ENCODE measurements at places on chromosomes 5 and 9.

GRCh38 chr9:131419026-131419614 is 25.2 kb downstream of the PRRC2B start:
- DNase-seq = no peak

DNA sequence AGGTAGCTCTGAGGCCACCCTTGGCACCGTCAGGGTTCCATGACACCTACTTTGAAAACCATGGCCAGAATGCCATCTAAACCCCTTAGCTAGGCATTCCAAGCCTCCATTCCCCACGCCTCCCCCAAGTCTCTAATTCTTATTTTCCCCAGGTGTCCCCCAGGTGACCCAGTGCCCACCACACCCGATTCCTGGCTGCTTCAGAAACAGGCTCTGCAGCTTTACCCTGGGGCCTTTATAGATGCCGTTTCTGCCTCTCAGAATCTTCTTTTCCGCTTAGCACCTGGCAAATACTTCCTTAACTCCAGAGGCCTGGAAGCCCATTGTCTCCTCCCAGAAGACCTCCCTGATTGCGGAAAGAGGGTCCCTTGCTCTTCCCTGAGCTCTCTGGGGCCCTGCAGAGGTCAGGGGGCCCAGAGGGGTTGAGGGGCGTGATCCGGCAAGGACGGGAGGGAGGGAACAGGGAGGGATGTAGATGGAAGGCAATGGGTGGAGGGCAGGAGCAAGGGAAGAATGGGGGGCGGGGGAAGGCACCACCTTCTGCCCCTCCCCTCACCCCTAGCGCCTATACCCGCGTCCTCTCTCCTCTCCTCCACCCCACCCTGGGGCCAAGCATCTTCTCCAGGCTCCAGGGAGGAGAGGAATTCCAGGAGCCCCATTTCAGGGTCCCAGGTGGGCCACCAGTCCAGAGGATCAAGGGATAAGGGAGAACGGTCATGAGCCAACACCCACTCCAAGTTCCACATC is 12.0 kb upstream of the WDR38 start:
- no peak for DNase-seq

DNA sequence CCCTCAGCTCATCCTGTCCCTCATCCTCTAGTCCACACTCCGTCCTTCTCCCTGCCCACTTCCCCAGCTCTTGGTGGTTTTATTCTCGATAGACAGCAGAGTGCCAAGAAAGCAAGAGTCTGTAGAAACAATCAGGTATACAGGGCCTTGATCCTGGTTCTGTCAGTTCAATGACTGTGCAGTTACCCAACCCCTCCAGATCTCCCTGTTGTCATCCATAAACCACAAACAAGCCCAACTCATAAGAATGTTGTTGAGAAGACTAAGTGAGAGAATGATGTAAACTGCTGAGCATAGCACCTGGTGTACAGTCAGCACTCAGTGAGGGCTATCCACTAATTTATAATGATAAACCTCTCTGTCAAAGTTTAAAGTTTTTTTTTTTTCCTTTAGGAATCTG is 31.3 kb downstream of the ISL1 start:
- DNase-seq = no peak

DNA sequence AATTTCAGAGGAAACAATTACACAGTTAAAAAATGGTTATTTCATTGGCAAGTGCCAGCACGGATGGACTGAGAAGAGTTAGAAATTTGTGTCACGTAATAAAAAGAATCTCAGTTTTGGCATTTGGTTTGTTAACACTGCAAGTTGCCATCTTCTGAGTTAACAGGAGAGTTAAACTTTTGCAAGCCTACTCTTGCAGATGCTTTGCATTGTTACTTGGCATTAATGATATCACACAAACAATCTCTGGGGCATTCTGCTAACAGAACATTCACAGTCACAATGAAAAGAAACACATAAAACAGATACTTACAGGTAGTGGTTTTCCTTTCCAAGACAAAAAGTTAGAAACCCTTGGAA is 647 bp downstream of the FREM1 start:
- no peak for DNase-seq

GRCh38 chr5:39716532-39717028 is 291.8 kb upstream of the DAB2 start:
- DNase-seq = peak; percentile 73

GRCh38 chr5:149002761-149003689 is 59.8 kb downstream of the SH3TC2 start:
- peak; percentile 57 for DNase-seq

DNA sequence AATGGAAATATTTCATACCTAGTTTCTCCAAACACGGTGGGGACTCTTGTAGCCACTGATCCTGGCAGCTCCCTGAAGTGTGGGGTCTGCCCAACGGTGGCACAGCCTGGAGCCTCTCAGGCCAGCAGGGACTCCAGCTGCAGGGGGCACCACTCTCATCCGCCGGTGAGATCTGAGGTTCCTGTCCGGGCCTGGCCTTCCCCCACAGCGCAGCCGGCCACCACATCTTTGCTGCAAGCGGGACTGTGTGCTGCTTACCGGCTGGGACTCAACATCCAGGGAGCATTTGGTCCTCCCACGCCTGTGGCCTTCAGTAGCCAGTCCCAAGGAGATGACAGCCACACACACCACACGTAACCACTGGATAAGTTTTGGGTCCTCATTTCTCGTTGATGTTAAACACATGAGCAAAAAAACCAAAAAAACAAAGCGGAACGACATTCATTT is 7.7 kb upstream of the NKX2-5 start:
- no peak for DNase-seq

GRCh38 chr5:81638471-81638870 is 112.4 kb downstream of the SSBP2 start:
- no peak for DNase-seq

DNA sequence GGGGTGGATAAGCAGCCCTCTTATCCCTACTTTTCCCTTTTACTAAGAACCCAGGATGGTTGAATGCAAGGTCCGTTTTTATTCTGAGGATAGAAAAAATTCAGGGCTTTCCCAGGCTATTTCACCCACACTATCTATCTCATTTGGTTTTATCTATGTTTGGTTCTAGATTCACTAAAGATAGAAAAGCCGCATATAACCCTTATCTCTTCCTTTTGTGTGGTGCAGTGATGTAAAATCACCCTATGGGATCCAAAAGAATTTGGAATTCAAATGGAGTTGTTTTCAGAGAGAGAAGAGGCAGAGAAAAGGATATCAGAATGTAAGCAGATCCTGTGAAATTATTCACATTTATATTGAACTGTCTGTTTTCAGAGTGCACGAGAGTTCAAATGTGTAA is 236.3 kb upstream of the RFX3 start:
- no peak for DNase-seq

GRCh38 chr5:116454417-116454927 is 120.2 kb downstream of the SEMA6A start:
- DNase-seq = peak; percentile 92

DNA sequence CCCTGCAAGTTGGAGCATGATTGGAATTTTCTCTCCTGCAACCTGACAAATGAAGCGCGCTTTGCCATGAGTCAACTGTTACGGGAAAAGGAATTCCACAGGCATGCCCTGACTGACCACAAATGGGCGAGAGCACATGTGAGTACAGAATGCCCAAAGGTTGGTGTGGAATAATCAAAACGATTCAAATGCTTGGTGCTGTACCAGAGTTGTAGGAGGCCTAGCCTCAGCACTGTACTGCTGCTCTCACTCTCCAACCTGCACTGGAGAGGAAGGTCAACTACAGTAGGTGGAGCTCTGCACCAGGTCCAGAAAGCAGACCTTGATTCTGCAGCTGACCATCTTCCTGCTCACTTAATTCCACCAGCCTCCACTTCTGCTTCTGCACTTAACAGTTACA is 406.9 kb upstream of the ACTBL2 start:
- DNase-seq = peak; percentile 90

DNA sequence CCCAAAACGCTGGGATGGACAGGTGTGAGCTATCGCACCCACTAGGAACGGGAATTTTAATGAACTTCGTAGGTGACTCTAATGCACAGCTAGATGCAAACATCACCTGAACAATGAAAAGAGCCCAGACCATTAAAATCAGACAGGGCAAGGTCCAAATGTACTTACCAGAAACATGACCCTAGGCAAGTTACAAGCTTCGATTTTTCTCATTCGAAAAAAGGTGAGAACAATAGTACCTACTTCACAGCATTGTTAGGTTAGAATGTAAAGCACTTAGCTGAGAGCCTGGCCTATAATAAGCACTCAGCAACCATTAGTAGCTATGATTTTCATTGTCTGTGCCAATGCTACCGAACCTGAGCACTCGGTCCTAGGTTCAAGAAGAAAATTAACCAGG is 5.8 kb upstream of the KLHL3 start:
- no peak for DNase-seq

- no peak for DNase-seq
Measured at GRCh38 chr9:2289263-2289662, 274.1 kb downstream of the SMARCA2 start.

- no peak for DNase-seq
Measured at GRCh38 chr5:31626156-31626555, 12.8 kb upstream of the PDZD2 start.

DNA sequence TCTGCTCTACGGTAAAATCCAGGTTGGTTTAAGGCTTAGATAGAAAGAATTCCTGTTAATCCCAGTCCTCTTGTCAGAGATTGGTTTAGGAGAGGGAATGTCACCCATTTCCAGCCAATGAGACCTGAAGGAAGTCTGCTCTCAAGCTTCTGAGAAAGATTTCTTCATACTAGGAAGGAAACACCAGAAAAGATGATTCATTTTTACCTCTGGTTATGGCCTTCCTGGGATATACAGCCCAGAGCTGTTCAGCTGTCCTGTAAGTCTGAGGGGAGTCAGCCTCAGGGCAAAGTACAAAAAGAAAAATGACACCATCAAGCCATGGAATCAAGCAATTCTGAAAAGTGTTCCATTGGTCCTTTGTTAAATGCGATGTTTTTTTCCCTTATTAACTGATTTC is 18.6 kb upstream of the CFAP95 start:
- no peak for DNase-seq

GRCh38 chr9:90600029-90600428 is 42.6 kb downstream of the DIRAS2 start:
- DNase-seq = no peak

GRCh38 chr5:44821164-44821563 is 12.4 kb downstream of the MRPS30 start:
- no peak for DNase-seq

DNA sequence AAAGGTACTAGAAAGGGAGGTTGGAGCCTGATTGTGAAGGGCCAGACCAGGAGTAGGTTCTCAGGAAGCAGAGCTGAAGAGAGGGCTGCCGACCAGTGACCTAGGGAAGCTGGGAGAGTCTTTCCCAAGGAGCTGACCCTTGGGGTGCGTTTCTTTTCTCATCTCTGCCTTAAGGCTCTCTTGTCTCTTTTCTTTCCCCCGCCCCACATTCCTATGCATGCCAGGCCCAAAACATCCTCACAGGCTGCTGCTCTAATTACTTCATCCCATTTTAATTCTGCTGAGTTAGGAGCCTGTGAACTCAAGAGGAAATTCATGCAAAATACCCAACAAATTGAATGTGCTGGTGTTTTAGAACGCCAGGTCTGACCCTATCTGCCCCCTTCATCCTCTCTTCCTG is 46.9 kb upstream of the HSPA9 start:
- no peak for DNase-seq

DNA sequence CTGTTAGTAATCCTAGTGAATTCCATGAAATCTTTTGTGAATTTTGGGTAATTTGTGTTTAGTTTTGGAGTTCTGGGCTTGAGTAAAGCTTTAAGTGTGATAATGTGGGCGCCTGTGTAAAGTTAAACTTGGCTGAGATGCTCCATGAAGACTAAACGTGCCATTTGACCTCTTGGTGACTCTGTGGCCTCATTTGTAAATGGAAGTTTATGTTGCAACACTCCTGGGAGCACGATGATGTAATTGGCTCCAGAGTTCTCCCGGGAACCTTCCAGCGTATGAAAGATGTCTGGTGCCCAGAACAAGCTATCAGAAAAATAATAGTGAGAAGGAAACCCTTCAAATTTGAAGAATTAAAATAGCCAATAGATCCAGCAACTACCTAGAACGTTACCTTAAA is 981.2 kb downstream of the TLE4 start:
- no peak for DNase-seq

DNA sequence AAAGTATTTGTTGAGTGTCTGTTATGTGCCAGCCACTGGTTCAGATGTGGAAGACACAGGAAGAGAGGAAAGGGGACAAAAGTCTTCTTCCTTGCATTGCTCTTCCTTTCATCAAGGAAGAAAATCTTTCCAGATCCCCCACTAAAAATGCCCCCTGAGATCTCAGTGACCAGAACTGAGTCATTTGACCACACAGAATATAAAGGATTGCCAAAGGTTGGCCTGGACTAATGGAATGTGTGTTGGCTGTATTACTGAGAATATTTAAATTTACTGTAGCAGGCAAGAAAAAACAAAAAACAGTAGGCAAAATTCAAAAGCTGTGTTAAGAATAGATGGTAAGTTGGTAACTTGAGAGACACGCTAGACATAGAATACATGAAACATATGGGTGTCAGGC is 10.0 kb upstream of the SEPTIN8 start:
- DNase-seq = peak; percentile 70

- DNase-seq = peak; percentile 74
Measured at GRCh38 chr5:62578540-62578939, at the start of gene LRRC70. Gene LRRC70, plus strand, starts transcription at chr5:62578819. Its CDS starts 620 bp downstream, at chr5:62579439.

- DNase-seq = no peak
Measured at GRCh38 chr5:135683189-135683588, 104.4 kb upstream of the CXCL14 start.

- DNase-seq = no peak
Measured at GRCh38 chr5:180302256-180302655, 10.4 kb upstream of the MAPK9 start.

DNA sequence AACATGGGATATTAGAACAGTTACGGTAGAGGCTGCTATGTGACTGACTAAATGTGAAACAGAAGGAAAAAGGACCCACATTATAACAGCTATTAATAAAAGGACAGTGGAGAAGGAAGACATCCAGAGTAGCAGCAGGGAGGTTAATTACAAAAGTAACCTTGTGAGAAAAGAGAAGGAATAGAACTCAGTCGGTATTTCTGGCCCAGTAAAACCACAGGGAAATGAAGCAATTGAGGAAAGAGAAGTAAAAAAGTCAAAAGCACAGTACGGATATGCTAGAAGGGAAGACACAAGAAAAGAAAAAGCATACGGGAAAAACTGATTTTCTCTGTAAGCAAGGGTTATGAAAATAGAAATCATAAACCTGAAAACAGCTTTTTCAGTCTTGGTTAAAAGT is 164.7 kb downstream of the RFX3 start:
- no peak for DNase-seq

DNA sequence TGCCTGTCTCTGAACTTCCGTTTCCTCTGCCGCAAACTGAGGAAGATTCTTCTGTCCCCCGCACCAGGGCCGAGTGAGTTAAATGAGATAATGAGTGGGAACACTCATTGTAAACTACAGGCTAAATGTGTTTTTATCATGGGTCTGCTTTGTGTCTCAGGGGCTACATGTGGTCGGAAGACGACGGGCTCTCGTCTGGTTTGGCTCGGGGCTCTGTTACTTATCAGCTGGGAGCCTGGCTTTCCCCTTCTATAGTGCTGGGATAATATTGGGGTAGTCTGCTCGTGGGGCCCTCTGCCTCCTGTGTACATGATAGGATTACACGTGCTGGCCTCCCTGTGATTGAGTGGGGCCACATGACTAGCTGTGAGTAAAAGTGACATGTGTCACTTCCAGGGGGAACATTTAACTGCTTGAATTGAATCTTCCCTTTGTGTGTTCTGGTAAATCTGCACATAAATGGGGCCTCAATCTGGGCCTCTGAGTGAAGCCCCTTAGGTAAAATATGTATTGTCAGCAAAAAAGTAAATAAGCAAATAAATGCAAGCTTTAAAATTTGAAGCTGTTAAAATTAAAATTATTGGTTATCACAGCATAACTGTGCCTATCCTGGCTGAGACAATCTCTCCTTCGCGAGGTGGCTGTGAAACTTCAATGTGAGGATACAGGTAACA is 86.9 kb upstream of the SH3PXD2B start:
- DNase-seq = no peak

- no peak for DNase-seq
Measured at GRCh38 chr9:105069696-105070095, 141.7 kb upstream of the ABCA1 start.
